ENCODE measurements at places on chromosomes 1 and 21.
A peak's percentile ranks its signal among the peaks of the same experiment; 100 is the strongest.

DNA sequence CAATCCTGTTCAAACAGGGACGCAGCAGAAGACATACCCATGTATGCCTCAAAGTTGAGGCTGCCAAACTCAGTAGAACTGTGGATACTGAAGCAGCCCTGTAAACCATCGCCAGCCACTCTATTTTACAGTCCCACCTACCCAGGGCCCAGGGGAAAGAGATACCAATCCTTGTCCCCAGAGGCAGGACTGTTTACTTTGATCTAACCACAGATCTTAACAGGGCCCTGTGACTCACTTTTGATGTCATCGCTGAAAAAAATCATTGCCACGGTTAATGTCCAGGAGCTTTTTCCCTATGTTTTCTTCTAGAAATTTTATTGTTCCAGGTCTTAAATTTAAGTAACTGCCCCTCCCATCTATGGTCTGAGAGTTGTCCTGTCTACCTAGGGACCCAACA is 538.4 kb upstream of the NCAM2 start:
- DNase-seq = no peak

DNA sequence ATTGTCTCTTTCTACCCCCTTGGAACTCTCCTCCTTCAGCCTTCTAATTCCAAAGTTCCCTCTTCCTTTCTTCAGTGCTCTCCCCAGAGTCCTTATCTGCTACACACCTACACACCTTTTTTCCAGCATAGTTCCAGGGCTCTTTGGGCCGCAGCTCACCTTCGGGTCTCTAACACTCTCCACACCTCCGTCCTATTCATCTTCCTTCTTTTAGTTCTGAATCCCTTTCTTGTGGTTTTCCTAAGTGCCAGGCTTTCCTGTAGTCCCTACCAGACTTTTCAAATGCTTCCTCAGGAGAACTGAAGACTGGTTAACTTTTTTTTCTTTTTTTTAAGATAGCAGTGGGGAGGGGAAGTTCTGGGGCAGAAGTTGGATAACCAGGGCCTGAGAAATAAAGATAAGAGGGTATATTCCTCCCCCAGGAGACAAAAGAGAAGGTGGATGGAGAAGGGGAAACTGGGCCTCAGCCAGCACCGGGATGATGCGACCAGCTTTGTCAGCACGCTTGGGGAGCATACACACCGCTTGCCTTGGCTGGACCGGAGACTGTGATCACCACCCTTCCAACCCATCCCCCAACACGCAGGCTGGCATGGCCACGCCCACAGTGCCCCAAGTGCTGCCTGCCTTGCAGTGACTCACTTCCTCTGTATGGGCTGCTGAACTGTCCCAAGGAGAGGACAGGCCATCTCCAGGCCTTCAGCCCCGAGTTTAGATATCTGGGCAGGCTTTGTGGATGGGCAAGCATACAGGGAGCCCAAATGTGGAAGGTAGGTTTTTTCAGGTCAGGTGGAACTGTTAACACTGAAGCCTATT is 2.5 kb upstream of the CERS2 start:
- peak; percentile 62 for DNase-seq

DNA sequence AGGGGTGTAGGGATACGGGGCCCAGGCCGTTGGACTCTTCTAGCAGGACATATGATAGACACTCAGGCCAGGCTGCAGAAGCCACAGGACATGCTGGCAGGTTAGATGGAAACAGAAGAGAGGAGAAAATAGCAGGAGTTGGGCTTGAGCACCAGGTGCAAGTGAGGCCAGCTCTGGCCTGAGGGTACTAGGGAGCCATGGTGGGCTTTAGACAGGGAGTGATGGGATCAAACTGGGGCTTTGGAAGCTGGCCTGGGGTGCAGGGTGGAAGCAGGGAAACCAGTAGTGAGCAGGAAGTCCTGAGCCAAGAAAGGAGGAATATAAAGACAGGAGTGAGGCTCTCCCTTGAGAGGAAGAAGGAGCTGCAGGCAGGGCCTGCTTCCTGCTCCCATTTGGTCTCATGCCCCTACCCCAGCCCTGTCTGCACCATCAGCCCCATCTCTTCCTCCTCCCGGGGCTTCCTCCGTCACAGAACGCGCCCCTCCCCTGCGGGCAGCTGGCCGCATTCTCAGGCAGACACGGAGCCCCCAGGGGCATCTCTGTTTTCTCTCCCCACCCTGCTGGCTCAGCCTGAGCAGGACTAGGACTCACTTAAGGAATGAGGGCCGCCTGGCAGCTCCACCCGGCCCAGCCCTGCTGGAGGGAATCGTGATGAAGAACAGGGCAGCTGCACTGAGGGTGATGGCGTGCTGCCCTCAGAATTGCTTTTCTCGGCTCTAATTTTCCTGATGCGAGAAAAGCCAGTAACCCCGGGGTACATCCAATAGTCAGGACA is 165.5 kb upstream of the TMEM51 start:
- no peak for DNase-seq

DNA sequence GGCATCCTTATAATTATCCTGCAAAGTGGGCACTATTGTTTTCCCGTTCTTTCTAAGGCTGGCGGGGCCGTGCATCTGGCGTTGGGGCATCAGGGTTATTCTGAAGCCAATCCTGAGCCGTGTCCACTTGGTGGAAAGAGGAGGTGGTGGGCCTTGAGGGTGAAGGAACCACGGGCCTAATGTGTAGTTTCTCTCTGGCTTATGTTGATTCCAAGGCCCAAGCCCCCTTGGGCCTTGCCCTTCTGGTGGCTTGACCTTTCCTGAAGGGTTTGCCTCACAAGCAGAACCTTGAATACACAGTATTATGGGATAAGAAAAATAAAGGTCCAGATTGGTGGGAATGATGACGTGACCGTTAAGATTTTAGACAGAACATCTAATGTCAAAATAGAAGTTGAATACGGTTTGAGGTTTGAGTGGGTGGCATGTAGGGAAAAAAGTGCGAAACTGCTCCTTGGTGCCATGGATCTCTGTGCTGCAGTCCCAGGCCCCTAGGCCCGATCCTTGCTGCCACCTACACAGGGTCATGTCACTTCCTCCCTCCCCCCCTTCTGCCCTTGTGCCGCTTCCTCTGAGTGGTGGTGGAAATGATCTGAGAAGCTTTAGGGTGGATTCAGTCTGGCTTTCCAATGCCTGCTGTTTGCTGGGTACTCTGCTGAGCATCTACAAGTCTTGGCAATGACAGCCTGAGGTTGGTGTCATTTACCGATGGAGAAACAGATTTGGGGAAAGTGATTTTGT is 90.5 kb downstream of the PRDM2 start:
- DNase-seq = no peak

DNA sequence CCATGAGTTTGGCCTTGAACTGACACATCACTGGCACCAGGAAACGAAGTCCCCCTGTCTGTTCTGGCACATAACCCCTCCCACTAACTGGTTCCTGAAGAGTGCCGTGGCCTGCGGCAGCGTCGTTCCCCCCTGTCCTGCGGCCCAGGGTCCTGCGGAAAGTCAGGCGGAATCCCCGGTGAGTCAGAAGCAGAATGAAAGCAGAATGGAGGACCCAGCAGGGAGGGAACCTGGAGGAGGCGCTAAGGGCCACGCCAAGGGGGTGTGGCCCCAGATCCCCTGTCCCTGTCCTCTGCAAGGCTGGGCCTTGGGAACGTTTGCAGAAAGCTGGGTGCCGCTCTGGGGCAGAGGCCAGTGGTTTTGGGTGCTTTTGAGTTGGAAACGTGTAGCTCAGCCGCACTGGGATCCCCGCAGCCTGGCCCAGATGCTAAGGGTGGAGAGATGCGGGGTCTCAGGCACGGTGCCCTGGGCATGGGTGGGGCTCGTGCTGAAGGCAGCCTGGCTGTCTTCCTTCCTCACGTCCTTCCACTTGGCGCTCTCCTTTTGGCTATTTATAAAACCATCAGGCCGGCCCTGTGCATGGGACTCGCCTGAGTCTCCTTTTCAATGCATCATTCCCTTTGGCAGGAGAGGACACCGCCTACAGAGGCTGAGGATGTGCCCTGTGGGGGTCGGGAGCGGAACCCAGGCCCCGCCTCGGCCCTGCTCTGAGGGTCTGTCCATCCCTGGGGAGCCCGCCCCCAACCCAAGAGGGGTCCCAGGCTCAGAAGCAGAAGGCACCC is 36.2 kb downstream of the TP73 start:
- DNase-seq = no peak

GRCh38 chr1:6082430-6082971 is 36.8 kb downstream of the KCNAB2 start:
- no peak for DNase-seq

DNA sequence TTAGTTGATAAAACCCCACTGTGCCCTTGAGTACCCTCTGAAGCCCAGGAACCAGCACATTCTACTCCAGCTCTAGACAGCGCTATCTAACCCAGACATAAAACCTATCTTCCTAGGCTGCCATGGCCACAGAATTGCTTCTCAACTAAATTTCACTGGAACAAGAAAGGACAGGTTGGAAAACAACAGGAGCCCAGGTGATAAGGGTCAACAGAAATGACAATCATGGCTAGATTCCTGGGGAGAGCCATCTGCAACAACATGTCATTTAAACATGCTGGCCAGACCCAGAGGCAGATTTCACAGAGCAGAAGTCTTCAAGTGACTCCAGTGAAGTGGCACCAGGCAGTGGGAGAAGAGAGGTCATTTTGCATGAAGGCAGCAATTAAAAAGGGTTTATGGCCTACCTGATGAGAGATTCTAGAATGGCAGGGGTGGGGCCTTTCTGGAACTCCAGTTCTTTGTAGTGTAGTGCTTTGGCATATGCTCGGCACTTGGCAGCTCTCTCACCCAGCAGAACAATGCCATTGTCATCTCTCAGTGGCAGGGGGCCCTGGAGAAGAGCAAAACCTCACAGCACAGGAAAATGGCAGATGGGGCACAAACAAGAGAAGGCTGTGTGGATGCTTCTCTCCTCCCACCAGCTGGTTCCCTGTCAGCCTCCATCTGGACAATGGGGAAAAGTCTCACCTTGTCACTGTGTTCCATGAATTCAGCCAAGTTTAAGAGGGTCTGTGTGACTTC is 9.9 kb downstream of the ANGPTL7 start:
- DNase-seq = no peak

- no peak for DNase-seq
Measured at GRCh38 chr1:225739542-225740107, 38.0 kb upstream of the SRP9 start.

DNA sequence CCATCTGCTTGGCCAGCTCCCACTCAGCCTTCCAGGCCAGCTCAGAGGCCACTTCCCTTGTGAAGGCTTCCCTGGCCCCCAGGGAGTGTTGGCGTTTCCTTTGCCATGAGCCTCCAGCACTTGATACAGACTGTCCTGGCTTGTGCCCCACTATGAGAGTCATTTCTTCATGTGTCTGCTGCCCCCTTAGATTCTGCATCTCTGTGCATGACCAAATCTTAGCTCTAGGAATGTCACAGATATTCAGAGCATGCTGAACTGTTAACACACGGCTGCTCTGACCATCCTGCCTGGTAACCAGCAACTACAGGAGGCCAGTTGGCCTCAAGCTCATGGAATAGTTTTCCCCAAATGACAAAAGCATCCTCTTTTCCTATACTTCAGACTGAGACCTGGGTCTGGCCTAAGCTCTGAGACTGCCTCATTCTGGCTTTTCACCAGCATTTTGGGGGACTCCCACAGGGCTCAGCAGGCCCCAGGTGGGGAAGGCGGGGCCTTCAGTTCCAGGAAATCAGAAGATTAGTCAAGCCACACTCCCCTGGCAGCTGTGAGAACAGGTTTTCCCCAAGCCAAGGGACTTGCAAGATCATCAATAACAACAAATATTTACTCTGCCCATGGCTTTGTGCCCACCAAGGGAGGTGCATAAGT is 182.6 kb upstream of the EDN2 start:
- peak; percentile 47 for DNase-seq

DNA sequence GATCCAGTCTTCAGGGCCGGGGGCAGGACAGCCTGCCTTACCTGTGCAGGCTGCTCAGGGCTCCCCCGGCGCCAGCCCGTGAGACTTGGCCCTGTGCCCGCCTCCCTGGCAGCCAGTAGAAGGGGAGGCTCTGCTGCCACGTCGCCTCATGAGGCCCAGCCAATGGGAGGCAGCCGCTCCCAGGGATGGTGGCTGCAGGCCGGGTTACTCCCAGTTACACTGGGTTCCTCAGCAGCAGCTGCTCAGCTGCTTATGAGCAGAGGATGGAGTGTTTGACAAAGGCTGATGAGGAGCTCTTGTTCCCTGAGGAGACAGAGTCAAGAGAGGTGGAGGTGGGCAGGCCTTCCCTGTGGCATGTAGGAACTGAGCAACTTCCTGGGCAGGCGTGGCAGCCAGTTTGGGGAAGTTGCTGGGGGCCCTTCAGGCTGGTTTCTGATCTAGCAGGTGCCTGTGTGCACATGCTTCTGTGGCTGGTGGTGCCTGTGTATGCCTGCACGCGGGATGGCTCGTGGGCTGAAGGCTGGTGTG is 5.5 kb downstream of the MFSD2A start:
- DNase-seq = no peak

DNA sequence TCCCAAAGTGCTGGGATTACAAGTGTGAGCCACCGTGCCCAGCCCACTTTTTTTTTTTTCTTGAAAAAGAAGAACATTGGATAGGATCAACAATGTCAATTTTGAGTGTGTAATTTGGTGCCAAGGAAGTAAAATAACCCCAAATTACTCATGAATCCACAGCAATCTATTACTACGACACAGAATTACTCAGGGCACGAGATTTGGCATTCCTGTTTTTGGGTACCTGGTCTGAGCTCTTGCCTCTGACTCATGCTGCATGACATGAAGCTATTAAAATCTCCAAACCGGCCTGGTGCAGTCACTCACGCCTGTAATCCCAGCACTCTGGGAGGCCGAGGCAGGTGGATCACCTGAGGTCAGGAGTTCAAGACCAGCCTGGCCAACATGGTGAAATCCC is 10.4 kb downstream of the RNF19B start:
- DNase-seq = no peak

DNA sequence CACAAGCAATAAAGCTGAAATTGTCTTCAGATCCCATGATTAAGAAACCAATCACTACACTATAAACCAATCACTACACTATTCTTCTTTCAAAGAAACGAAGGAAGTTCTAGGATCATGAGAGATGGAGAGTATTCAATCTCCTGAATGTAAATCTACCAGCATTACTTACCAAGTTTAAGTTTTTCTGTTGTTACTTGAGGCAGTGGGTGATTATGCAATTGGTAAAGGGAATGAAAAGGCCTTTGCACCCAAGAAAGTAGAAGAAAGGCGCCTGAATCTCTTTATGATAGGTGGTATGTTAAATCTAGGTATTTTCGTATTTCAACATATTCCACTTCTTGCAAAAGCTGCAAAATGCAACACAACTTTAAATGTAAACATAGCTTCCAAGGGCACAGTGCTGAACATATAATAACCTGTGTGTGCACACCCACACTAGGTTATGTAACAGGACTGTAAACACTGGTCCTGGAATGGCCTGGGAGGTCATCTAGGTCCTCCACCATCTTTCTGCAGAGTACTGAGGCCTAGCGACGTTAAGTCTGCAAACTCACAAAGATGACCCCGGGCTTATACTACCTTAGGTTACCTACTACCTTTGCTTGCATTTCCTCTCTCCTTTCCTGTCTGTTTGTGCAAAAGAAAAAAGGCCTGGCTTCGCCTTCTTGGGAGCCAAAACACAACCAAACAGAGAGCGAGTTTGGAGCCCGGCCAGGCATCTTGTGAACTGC is 1.1 kb upstream of the UAP1 start:
- no peak for DNase-seq

- no peak for DNase-seq
Measured at GRCh38 chr1:158011714-158012113, 18.3 kb downstream of the KIRREL1 start.

- DNase-seq = no peak
Measured at GRCh38 chr1:45623972-45624371, at the start of gene CCDC17. CCDC17 (minus strand) TSS chr1:45624054; CDS start chr1:45623909, 145 bp downstream.

Measured in stimulated activated CD4-positive, alpha-beta T cell treated with anti-CD3 and anti-CD28 coated beads, Interleukin-2, amount 100 ng/mL, for 48 hours (primary cell).